Cortex of kidney (tissue), 1 donor: ENCODE measurements at places on chromosomes 3 and 15.

- no peak for DNase-seq
These were observed 7.7 kb downstream of the CXCR6 start for GRCh38 chr3:45950686-45951600.

DNA sequence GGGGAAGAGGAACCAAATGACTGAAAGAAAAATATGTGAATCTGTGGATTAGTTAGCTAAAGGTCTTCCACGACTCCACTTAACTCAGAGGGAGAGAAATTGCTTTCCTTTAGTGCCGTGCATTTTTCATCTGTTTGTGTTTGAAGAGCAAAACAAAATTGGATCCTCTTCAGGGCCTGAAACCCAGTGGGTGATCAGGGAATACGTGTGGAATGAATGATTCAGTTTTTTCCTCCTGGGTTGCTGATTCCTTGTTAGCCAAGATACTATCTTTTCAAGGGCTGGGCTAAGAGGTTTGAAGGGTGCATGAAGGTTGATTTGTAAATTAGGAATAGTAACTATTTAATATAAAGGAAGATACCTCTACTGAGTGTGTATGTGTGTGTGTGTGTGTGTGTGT is 61.0 kb downstream of the TPRG1 start:
- no peak for DNase-seq

GRCh38 chr15:74961616-74962015 is 5.0 kb upstream of the RPP25 start:
- DNase-seq: no peak

GRCh38 chr3:31027191-31027761 is 132.8 kb upstream of the GADL1 start:
- DNase-seq: no peak

DNA sequence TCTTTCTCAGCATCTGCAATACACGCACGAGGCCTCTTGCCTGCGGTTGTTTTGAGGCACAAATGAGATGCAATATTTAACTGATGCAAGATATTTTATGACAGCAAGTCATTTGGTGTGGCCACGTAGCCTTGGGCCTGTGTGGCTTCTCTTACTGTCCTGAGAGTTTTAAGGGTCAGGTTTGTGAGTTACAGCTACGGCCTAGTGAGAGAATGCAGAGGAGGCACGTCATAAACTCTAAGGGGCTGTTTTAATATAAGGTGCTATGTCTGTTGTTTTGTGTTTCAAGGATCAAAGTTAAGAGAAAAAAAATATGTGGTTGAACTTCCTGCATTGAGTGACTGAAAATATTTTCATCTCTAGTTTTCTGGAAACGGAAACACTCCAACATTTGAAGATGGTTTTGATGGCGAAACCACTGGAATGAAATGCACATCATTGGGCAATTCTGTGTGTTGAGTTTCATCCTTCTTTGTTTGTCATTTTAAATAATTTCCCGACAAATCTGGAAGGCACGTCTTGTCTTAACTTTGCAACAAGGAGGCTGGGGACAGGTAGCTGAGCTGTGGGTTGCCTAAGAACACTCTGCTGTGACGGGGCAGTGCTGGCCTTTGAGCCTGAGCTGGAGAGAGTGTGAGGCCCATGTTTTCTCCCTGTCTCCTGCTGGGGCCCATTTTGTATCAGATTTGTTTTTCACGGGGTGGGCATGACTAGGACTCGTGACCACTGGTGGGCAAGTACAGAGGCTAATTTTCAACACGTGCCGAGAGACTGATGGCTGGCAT is 5.1 kb downstream of the APBA2 start:
- no peak for DNase-seq

DNA sequence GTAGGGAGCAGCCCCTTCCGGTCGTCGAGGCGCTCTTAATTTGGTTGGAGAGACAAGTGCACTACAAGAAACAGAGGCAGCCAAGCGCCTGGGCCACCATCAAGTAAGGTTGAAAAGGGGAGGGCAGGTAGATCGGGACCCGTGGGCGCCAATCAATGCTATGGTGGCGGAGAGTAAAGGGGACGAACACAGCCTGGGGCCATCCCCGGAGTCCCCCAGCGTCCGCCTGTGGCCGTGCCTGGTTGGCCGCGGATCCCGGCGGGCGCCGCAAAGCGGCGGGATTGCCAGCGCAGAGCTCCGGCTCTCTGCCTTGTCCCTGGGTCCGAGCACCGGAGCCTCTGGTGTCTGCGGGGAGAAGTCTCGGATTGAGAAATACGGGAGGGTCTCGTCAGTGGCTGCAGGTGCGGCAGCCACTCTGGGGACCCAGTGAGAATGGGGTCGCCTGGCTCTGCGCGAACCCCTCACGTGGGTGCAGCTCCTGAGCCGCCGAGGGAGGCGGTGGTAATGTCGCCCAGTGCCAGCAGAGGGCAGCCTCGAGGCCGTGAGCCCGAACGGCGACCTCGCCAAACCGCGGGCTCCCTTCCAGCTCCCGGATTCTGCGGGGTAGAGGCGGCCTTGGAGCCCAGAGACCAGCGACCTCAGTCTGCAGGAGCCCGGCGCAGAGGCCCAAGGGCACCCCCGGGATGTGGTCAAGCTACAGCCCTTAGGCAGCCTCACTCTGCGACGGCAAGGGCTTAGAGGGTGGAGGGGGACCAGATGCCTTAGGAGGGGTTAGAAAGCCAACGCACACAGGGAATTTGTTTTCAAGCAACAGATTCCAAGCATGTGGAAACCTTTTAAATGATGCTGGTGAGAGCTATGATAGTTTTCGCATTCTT is 10.8 kb downstream of the FOXL2 start:
- no peak for DNase-seq

DNA sequence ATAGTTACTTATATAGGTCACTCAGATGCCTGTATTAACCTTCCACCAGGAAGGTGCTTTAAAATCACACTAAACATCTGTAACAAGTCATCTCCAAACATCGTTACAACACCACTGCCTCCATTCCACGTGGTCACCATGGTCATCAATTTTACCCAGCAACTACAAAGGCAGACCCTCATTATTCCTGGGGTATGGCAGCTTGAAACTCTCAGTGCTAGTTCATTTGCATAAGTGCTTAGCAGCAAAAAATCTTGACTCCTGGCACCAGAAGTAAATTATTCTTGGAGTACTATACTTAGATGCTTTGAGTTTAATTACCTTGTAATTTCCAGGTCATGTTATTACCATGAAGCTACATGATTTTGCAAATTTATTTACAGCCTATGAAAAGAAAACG is 250.6 kb downstream of the KBTBD8 start:
- no peak for DNase-seq

DNA sequence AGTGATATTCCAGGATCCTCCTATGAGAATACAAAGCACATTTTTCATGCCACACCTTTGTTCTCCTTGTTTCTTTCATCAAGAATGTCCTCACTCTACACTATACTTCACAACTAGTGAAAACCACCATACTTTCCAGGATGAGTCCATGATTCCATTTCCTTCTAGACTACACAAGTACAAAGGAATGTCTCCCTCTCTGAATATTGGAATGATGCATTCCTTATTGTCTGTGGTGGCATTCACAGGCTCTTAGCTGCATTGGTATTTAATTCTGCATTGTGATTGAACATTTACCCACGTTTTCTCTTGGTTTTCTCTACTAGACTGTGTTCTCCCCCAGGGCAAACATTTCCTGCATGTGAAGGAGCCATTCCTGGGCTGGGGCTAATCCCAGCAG is 217.5 kb downstream of the RAP2B start:
- no peak for DNase-seq

DNA sequence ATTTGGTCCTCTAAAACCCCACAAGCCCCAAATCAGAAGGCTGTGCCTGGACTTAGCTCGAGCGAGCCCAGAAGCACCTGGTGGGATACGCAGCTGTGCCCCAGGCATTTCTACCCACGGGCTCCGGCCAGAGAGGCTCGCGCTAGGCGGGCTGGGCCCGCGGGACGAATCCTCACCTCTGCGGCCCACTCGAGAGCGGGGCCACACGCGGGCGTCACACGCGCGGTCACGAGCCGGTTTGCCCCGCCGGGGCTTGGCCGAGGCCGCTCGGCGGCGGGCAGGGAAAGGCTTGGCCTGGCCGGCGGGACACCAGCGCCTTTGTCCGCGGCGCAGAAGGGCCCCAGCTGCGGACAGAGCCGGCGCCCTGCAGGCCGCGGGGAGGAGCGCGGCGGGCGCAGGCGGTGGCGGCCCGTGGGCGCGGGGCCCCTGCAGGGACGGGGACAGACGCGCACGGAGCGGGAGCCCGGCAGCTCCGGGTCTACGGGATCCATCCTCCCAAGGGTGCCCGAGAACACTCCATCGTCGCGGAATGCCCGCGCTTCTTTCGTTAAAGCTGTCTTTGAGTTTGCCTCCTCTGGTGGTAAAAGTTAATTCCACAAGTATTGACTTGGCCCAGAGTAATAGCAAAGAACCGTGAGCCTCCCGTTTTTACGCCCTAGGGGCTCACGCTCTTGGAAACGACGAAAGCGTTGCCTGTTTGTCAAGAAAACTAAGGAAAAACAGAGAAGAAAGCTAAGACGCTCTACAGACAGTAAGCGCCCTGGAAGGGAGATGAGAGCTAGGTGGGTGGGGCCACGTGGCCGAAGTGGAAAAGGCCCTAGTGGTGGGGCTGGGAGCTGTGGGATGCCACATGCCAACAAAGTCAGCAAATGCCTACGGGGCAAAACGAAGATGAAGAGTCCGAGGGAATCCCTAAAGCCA is 26.4 kb downstream of the TYRO3 start:
- DNase-seq: no peak

GRCh38 chr3:157290766-157291165 is 130.8 kb upstream of the CCNL1 start:
- no peak for DNase-seq

DNA sequence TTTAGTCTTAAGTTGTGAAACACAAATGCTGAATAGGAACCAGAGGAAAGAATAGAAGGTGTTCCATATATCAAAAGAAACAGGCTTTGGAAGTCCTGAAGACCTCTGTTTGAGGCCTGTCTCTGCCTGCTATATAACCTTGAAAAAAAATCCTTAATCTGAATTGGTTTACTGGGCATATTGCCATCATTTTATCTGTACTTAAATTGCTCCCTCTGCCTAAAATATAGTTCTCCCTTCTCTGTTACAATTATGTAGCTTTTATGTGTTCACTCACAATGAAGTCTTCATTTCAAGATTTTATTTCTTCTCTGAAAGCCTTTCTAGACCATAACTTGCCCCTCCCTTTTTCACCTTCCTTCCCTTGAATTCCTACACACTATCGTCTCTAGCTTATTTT is 21.2 kb downstream of the ARL13B start:
- no peak for DNase-seq

- DNase-seq: no peak
These were observed 181.7 kb upstream of the CADPS start for GRCh38 chr3:63056932-63057331.

DNA sequence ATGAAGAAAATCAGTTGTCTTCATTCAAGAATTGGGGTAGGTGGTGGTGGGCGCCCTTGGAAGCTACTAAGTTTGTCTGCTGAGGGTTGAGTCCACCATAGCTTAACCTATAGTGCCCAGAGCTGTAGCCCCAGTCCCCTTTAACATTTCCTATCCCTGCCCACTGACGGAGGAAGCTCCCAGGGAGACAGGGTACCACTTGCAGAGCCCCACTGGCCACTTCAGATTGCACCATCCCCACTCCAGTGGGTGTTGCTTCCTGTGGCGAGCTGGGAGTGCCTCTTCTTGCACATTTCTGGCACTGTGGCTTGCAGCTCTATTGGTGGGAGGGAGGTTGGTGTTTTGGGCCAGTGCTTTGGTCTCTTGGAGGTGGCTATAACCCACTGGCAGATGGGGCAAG is 2.7 kb downstream of the PXYLP1 start:
- DNase-seq: no peak

DNA sequence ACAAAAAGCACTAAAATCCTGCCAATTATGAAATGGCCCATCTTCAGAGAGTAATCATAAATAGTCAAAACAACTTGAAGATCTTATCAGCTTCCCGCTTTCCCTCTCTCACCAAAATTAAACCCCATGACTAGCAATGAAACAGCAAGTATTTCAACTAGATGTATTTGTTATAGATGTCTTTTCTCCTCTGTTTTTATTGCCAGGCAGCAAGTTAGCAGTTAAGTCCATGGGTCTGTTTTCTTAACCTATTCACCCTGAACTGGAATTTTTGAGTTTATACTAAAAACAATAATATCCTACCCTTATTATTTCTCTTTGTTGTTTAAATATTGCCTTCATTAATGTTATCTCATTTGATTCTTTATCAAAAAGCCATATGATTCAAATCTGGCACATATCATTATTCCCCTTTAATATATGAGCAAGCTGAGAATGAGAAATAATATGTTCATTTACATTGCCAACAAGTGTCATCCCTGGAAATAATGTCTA is 23.3 kb downstream of the AQP9 start:
- DNase-seq: no peak

GRCh38 chr3:183181606-183182005 is 19.1 kb upstream of the LAMP3 start:
- no peak for DNase-seq

DNA sequence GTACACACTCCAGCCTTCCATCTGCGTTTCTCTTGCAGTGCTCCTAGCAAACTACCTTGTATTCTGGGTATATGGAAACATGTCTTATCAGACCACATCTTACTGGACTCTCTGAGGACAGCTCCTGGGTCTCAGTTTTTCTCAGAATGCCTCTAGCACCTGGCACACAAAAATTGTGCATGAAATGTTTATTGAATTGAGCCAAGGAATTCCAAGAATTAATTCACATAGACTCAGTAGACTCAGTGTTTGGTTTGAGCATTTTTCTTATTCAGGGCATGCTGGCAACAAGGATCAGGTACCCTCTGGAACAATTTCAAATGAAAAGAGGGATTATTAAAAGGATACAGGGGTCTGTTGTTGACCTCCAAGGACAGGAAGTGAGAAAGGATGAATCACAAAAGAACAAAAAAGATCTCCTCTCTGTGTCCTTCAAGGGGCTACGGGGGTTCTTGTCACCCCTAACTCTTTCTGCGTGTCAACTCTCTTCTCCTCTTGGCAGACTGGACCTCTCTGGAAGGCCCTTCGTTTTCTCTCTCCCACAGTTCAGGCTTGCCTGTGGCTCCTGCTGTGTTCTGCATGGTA is 270.0 kb upstream of the HES1 start:
- DNase-seq: no peak

GRCh38 chr3:146547235-146547835 is 2.9 kb upstream of the PLSCR1 start:
- DNase-seq: no peak

- DNase-seq: no peak
These were observed 9.5 kb upstream of the KBTBD12 start for GRCh38 chr3:127905556-127905955.

- DNase-seq: no peak
These were observed 3.2 kb downstream of the MGLL start for GRCh38 chr3:127819086-127819485.

- no peak for DNase-seq
These were observed 116.5 kb downstream of the SLC9A9 start for GRCh38 chr3:143731776-143732175.

GRCh38 chr3:155517903-155518302 is 224.4 kb upstream of the STRIT1 start:
- no peak for DNase-seq

GRCh38 chr3:115423170-115423569 is 200.1 kb upstream of the GAP43 start:
- no peak for DNase-seq

DNA sequence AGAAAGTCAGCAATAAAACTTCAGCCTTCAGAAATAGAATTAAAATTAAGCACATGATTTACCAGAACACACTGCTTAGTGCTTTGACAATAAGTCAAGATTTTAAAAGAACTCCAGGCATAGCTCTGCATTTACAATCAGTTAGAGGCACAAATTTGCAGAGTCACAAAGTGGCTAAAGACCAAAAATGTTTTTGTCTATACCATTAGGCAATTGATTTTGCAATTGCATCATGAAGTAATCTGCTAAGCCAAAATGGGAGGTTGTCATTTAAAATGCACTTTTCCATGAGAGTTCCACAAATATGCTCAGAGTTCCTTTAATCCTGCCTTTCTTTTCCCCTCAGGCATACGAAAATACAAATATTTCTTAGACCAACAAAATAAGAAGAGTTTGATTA is 10.1 kb upstream of the DCP1A start:
- no peak for DNase-seq
